ENCODE measurements at places on chromosomes 6 and 20.

- peak; percentile 15 for DNase-seq
Observed at GRCh38 chr6:7691675-7692452, 34.0 kb upstream of the BMP6 start.

DNA sequence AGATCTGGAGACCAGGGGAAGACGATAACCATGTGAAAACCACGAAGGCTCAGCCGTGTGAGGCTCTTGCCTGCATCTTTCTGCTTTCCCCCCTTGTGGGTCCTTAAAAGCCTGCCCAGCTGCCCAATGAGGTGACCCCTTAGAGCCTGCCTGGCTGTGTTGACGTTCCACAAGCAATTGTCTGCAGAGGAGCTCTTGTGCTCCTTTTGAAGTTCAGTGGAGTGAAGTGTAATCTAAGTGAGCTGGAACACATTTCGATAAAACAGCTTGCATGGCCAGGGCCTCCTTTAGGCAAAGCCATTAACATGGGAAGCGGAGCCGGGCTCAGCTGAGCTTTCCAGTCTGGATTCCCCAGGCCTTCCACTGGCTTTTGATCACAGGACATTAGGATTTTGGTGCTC is 27.3 kb upstream of the TCP11 start:
- no peak for DNase-seq

DNA sequence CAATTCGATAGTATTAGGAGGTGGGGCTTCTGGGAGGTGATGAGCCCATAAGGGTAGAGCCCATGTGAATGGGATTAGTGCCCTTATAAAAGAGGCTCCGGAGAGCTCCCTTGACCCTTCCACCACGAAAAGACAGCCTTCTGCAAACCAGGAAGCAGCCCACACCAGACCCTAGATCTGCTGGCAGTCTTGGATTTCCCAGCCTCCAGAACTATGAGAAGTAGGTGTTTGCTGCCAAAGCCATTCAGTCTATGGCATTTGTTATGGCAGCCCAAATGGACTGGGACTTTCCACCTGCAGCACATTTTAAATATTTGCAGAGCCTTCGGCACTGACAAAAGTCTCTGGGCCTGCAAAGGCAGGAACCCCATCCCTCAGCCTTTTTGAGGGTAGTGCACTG is 11.8 kb upstream of the SFT2D1 start:
- no peak for DNase-seq

- no peak for DNase-seq
Observed at GRCh38 chr20:60802676-60803075, 449.4 kb upstream of the CDH4 start.

DNA sequence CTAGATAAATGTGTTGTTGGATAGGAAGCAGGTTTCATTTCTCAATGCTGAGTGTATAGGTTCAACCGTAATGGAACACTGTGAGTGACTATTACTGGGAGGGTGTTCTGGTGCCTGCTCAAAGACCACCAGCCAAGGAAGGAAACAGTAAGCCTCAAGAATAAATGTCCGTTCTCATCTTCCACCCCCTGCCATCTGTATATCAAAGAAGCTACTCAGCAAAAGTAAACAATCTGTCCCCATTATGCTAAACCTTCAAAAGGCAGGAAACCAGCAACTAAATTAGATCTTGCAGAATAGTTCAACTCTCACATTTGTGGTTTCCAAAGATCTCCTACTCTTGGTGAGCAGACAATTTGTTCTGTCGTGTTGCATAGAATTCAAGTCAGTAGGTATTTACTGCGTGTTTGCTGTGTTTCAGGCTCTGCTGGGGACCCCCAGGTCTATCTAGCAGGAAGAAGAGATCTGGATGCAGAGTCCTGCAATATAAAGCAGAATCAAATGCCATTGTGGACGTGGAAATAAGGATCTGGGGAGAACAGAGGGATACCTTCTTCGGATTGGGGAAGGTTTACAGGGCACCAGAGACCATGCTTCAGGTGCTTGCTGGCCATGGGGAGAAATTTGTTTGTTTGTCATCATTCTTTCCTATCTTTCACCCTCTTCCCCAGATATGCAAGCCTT is 87.3 kb downstream of the SCML4 start:
- no peak for DNase-seq

GRCh38 chr6:88586371-88587149 is 376.9 kb downstream of the RNGTT start:
- no peak for DNase-seq

- no peak for DNase-seq
Observed at GRCh38 chr6:113449051-113449450, 408.1 kb upstream of the MARCKS start.

GRCh38 chr6:41976794-41977484 is 35.3 kb upstream of the CCND3 start:
- no peak for DNase-seq

DNA sequence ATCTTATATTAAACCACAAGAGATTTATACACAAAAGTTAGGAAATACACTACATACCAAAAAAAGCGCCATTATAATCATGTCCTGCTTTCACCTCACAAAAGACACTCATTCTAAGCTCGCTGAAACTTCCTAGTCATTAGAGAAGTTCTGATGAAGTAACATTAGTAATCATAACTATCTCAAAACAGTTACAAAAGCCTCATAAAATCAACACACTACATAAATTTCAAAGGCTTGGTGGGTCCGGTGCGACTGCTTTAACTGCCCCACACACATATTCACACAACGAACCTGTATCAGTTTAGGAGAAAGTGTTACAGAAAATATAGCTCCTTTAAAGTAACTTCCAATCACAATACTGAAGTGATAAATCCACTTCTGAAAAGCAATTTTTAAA is 1.9 kb downstream of the PHIP start:
- DNase-seq: peak; percentile 27

GRCh38 chr6:17919496-17919895 is 67.9 kb downstream of the KIF13A start:
- no peak for DNase-seq

- DNase-seq: no peak
Observed at GRCh38 chr20:62635852-62636251, 6.5 kb upstream of the SLCO4A1 start.

DNA sequence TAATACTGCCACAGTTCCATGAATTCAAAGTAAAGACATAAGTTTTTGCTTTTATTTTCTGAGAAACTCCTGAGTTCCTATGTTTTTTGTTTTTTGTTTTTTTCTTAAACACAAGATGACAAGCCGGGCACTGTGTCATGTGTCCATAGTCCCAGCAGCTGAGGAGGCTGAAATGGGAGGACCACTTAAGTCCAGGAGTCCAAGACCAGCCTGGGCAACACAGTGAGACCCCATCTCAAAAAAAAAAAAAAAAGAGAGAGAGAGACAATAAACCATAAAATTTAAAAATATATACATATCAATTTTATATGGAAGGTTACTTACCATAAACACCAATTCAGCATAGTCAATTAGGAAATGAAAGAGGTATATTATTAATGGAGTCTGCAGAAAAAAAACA is 31.9 kb downstream of the PIGU start:
- DNase-seq: no peak

DNA sequence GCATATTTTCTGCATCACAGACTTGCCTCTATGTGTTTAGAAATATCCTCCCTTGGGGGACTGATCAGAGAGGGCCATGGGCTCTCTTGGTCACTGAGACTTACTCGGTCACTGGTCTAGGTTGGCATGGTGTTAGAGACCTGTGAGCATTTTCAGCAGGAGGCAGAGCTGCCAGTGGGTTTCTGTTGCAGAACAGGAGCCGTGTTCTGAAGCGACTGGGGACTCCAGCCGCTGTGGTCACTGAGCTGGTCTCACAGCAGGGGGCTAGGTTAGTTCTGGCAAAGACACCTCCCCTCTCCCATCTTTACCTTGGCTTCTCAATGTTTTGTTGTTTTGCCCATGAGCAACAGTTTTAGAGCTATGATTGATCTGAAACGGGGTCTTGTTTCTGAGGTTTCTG is 8.7 kb downstream of the TMEM181 start:
- DNase-seq: no peak

GRCh38 chr20:8394308-8394945 is 262.4 kb downstream of the PLCB1 start:
- no peak for DNase-seq

GRCh38 chr6:169671563-169671962 is 30.3 kb downstream of the WDR27 start:
- DNase-seq: no peak

DNA sequence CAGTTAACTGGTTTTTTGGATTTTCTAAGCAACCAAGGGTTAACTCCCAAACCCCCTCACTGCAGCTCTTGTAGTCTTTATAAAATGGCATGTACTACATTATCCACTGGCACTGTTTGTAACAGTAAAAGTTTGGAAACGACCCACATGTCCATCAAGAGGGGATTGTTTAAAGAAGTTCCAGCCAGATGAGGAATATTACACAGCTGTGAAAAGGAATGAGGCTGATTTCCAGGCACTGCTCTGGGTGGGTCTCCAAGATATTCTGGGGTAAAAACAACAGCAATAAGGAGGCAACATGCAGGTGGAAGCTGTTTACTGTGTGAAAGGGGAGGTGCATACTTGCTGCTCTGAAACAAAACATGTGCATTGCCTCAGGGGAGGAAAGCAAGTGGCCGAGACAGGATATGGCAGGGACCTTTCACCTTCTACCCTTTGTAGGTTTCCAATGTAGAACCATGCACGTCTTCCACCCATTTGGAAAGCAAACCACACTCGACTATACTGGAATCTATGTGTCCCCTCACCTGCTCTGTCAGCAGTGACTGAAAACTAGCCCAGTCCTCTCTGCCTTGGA is 51.9 kb downstream of the GRM4 start:
- no peak for DNase-seq

- no peak for DNase-seq
Observed at GRCh38 chr6:43954311-43955131, 172.7 kb downstream of the MRPL14 start.

DNA sequence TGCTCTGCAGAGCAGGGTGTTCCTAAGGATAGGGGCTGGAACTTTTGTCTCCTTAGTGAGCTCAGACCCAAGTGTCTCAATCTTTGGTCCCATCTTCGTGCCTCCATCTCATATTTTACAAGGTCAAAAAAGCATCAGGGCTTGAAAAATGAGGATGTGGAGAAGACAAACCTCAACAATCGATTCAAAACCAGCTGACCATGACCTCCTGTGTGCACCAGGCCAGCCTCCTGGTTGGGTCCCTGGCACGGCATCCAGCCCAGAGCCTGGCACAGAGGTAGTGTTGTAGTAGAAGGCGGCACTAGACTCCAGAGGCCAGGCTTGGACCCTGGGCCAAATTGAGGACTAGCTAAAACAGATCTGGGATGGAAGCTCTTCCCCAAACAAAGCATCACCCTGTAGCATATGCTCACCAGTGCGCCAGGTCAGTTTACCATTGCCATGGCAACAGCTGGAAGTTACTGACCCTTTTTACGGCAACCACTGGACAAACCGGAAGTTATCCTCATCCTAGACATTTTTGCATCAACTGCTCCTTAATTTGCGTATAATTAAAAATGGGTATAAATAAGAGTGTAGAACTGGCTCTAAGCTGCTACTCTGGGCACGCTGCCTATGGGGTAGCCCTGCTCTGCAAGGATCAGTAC is 69.3 kb upstream of the BLCAP start:
- DNase-seq: no peak

GRCh38 chr20:32327087-32327681 is 30.9 kb upstream of the ASXL1 start:
- no peak for DNase-seq

GRCh38 chr6:111865909-111866546 is 7.2 kb downstream of the FYN start:
- DNase-seq: no peak

DNA sequence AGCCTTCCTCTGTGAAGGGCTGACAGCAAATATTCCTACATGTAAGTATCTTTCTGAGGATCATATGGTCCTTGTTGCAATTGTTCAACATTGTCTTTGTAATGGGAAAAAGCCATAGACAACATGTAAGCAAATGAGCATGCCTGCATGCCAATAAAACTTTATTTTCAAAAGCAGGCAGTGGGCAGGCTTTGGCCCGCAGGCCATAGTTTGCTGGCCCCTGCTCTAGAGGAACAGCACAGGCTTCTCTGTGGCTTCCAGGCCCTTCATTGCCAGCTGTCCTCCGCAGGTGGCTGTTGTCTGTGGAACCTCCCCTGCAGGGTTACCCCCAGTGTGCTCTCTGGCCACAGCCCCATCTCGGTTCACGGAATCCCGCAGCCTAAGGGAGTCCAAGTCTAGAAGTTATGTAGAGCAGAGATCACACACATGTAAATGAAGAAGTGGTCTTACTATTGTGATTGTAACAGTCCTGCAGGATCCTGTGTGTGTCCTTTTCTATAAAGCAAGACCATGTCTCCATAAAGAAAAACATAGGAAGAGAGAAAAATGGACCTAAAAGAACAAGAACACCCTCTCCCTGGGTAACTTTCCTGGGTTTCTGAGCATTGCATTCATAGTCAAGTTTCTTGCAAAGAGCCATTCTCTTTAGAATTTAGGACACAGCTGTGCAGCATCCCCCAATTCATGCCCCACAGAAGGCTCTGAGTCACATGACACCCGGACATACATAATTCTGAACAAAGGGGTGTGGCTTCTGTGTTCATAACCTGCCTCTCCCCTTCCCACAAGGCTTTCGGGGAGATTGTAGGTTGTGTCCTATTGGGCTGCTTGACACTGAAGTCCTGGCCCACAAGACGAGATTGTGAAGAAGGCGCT is 10.0 kb downstream of the UNC93A start:
- DNase-seq: no peak

DNA sequence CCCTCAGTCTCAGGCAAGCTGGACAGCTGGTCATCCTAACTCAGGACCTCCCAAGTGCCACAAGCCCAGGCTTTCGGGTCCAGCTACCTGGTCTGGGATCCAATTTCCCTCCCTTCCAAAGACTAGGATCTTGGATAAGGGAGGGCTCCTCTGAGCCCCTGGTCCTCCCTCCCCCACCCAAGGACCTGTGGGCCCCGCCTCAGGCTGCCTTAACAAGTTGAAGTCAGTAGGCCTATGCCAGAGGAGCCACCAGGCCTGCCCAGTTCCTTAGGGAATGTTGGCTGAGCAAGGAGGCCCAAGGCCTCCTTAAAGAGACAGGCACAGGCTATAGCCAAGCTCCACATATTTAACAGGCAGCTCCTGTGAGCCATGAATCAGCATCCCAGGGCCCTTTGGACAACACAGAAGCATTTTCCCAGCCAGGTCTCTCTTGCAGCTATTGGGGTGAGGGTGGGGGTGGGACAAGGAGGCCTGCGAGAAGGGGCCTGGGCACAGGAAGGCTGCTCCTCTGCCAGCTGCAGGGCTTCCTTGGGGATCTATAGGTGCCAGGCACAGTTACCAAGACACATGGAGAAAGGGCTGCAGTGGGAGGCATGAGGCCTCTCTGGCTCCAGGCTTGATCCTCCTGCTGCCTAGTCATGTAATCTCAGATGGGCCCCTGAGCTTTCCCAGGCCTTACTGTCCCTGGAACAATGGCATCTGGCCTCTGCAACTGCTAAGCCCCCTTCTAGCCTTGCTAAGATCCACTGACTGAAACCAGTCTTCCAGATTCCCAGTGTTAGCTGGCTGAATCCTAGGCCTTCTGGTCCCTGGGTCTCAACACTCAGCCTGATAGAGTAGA is 27.4 kb upstream of the NOL4L start:
- no peak for DNase-seq

DNA sequence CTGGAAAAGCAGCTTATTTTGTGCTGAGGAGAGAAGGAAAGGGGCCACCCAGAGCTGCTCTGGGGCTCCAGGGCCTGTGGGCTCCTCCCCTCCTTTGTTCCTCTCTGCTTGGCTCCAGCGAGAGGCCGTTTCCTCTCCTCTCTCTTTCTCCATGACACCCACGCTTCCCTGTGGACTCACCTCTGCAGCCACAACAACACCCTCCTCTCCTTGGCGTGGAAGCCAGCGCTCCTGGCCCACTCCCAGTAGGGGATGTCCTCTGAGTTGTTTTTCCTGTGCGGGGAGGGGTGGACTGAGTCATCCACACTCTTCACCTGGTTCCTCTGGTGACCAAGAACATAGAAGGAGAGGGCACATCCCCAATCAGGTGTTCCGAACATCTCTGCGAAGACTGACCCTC is 4.9 kb upstream of the CDSN start:
- DNase-seq: no peak
